ENCODE measurements at places on chromosomes 1 and 21. TPM values are rescaled to one million over a fixed set of nuclear protein-coding genes. Genes with fewer than 3 reads are reported as not detected.

Gene PCAT6
- total RNA-seq: not detected

Gene MFSD2A
- 10.5 TPM for total RNA-seq

Gene TYW3
- total RNA-seq: 13.8 TPM

Gene UMODL1
- total RNA-seq: under 0.01 TPM

Gene CA6
- not detected for total RNA-seq

Gene PLPPR4
- 8.8 TPM for total RNA-seq

Gene TNFRSF9
- not detected for total RNA-seq

Gene LRRC47
- total RNA-seq: 37.6 TPM

Gene RUNX3
- total RNA-seq: 12.3 TPM

Gene NPHS2
- total RNA-seq: not detected

Gene OR2G6
- total RNA-seq: not detected

Gene PDZK1IP1
- total RNA-seq: not detected

Gene SPRR5
- total RNA-seq: not detected

Gene AQP10
- total RNA-seq: not detected

Gene NEK2
- total RNA-seq: 1.6 TPM

Gene BARHL2
- not detected for total RNA-seq

Gene OR2L13
- not detected for total RNA-seq

Gene SNX7
- total RNA-seq: 85.6 TPM

Gene CDA
- total RNA-seq: 1.5 TPM

Gene SYPL2
- 0.12 TPM for total RNA-seq

Gene SPATA46
- not detected for total RNA-seq

Gene VHLL
- total RNA-seq: not detected

Gene CLCA4
- total RNA-seq: not detected

Gene IQCC
- 0.97 TPM for total RNA-seq

All from hair follicle dermal papilla cell (primary cell).